SIG-M5 (cell line): ENCODE measurements at places on chromosomes 11 and 22.

- DNase-seq, result no peak
Observed at GRCh38 chr11:10287140-10287539, 6.9 kb downstream of the SBF2 start.

- no peak for DNase-seq
Observed at GRCh38 chr22:45942787-45943493, 34.0 kb downstream of the WNT7B start.

GRCh38 chr11:118012083-118012669 lies 26.0 kb downstream of the IL10RA start:
- peak; percentile 21 for DNase-seq

DNA sequence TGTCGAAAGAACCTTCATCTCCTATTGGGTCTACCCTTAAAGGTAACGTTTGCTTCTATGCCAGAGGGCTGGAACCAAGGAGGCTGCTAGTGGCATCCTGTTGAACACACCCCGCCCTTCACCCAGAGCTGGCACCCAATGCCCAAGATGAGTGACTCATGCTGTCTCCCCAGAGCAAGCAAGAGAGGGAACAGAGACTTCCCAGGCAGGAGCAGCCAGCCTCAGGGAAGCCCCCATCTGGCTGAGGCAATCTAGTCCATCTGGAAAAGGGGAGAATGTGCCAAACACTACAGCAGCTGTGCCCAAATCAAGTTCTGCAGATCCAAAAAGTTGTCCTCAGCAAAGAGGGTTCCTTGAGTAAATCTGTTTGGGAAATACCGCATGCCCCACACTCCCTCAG lies 91.9 kb upstream of the TP53I11 start:
- no peak for DNase-seq

- no peak for DNase-seq
Observed at GRCh38 chr11:121265586-121265985, 27.0 kb upstream of the SC5D start.

DNA sequence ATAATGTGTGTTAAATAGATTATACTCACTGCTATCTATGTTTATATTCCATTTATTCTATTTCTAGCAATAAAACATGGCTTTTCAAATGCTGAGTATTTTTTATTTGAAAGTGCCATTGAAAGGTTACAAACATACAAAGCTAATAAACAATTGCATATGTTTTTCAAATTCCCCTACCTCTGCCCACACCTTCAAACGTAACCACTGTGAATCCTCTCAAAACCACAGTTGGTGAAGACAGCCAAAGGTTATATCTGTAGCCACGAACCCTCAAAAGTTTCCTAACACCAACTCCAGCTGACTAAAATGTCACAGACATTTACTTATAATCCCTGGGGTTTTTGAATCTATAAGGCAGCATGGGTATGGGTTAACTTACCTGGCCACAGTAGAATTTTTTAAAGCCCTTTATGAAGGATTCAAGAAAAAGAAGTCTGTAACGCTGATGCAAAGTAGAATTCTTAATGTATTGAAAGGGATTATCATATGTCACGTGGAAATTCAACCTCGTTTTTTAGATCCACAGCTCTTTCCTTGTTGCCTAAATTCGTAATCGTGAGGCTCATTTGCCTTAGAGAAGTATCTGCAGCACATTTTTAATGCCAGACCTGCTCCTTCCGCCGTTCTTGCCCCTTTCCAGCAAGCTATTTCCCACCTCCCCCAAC lies 122.5 kb upstream of the ZC3H12C start:
- no peak for DNase-seq

- no peak for DNase-seq
Observed at GRCh38 chr11:48141475-48142122, 75.0 kb upstream of the OR4B1 start.

GRCh38 chr22:35961480-35962295 lies 66.9 kb downstream of the RBFOX2 start:
- DNase-seq, result no peak

- no peak for DNase-seq
Observed at GRCh38 chr22:36728505-36728904, 25.0 kb upstream of the CACNG2 start.

GRCh38 chr11:110092515-110093406 lies at the start of gene ZC3H12C:
Gene ZC3H12C (plus strand): TSS chr11:110093392. CDS start chr11:110093412, 20 bp downstream.
- peak; percentile 16 for DNase-seq

GRCh38 chr11:33692541-33692940 lies 8.1 kb downstream of the C11orf91 start:
- DNase-seq, result no peak

- DNase-seq, result no peak
Observed at GRCh38 chr11:109864151-109864661, 229.0 kb upstream of the ZC3H12C start.

DNA sequence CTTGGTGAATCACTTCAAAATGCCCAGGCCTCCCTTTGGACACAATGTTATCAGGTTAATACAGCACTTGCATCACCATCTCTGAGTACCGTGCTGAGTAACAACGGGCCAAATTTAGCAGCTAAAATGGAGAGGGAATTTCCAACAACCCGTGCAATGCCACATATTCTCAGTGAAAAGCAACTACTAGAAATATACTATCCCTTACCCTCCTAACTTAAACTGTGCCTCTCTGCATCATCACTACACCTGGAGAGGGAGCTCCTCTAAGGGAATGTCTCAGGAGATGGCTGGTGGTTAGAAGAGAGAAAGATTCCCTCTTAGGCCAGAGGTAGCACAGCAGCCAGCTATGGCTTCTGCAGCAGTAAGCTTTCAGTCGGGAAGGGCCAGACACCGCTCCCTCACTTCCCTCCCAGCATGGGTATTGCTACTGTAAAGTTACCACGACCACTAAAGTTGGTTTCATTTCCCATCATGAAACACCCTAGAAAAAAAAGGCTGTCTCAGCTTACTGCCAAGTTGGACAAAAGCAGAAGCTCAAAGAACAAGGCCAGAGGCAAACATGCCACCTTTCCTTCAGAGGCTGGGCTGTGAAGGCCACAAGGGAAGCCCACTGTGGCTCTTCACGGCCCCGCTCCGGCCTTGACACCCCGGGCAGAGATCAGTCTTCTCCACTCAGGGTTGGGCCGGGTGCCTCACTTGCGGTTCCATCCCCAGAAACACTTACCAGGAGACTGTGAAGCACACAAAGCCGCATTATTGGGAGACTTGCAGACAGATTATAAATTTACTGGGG lies 3.9 kb downstream of the MAML2 start:
- peak; percentile 75 for DNase-seq

DNA sequence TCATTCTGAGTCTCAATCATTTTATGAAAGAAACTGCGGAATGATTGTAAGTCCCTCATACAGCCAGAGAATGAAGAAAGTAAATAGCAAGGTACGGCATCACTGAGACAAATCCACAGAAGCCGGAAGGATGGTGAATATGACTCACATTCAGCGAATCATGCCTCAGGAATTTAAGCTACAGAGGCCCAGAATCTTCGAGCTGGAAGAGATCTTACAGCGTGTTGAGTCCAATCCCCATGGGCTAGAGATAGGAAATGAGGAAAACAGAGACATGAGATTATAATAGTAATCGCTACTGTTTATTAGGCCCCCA lies 173.2 kb downstream of the KIF18A start:
- DNase-seq, result no peak

DNA sequence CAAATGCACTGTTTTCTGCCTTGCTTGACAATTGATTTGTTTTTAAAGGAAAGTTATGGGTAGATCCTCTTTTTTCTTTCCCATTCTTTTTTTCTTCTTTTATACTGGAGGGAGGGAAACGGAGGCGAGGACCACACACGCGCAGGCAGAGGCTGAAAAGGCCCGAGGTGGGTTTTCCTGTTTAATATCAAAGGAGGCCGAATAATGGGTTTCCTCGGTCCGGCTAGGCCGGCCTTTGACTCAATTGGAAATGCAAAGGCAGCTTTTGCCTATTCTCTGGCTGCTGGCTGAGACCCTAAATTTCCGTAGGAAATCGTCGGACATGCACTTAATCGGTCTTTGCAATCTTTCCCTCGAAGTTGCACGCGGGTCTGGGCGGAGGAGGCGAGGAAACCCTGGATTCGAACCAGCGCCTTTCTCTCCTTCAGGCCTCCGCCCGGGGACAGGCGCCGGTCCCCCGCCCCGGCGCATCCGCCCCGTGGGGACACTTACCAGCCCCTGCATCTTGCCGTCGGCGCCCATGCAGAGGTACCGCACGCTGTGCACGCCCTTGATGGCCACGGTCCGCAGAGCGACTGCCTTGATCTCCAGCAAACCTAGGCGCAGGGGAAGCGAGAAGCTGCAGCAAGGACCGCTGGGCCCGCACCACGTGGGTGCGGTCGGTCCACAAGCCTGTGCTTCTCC lies 911 bp downstream of the FGF19 start:
- DNase-seq, result no peak
